ENCODE measurements at places on chromosomes 5 and 9.

DNA sequence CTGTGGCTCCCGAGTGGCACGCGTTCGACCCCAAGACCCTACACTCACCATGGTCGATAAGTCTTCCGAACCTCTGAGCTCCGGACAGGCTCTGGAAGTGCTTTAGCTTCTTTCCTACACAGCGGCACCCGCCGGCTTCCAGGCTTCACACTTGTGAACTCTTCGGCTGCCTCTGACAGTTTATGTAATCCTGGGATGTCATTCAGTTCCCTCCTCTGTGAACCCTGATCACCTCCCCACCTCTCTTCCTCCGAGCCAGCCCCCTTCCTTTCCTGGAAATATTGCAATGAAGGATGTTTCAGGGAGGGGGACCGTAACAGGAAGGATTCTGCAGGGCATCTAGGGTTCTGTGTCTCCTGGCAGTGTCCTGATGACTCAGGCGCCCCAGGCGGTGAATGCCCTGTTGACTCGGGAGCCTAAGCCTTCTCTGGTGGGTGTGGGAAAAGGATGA lies at the start of gene CD14:
Gene CD14, minus strand, starts transcription at position 155 of the 451 bp plus-strand sequence. Its CDS starts 104 bp downstream, at position 51.
- DNase-seq: no peak

- DNase-seq: no peak
Measured at GRCh38 chr9:31542384-31543055, 841.9 kb upstream of the ACO1 start.

GRCh38 chr5:143040622-143041021 lies 270.4 kb downstream of the ARHGAP26 start:
- no peak for DNase-seq

- no peak for DNase-seq
Measured at GRCh38 chr5:115480271-115480670, 64.3 kb downstream of the FEM1C start.

- no peak for DNase-seq
Measured at GRCh38 chr9:117957267-117957666, 253.1 kb downstream of the TLR4 start.

DNA sequence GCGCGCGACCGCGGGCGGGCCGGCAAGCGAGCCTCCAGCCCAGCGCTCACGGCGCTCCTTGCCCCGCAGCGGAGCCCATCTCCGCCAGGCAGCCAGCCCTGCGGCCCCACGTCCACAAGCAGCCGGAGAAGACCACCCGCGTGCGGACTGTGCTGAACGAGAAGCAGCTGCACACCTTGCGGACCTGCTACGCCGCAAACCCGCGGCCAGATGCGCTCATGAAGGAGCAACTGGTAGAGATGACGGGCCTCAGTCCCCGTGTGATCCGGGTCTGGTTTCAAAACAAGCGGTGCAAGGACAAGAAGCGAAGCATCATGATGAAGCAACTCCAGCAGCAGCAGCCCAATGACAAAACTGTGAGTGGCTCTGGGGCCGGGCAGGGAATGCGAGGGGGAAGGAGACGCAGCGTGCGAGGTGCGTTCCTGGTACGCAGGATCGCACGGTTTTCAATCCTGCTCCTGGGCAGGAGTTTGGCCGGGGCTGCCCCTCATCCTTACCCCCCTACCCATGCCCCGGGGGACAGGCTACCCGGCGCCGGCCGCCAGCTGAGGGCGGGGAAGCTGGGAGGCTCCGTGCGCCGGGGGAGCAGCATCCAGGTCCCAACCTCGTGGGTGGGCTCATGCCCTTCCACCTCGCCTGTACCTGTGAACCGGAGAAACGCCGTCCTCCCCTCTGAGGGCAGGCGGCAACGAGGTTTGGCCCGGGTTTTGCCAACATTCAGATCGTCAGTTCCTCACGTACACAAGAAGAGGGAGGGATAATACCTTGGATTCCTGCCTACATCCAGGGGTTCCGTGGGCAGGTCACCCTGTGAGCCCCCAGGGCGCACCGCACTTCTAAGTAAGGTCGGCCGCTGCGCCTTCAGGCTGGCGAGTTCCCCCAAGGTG lies 6.6 kb downstream of the ISL1 start:
- DNase-seq: no peak

DNA sequence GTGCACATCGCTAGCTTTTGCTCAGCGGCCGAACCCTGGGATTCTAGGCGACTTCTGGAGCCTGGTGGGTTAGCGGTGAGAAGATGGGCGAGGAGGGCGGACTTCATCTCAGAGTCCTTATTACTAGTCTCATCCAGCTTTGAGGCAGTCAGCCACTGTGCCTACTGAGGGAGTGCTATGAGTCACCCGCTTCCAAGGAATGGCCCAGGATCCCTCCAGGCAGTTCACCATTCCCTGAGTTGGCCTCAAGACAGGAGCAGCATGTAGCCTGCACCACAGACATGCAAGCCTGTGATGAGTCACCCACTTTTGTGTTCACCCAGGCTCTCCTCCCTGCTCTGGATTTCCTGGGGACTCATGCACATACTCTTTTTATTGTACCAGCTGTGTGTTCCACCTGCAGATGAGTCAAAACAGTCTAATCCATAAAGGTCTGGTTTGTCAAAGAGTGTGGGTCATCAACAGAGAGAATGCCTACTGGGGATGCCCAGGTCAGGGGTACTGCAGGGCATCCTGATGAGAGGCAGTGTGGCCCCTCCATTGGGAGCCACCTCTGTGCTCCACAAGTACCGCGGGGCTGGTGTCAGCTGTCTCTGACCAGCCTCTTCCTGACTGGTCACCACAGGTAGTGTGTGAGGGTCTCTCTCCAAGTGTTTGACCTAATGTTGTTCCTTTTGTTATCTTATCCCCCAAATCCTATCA lies 20.2 kb downstream of the SLC22A5 start:
- no peak for DNase-seq

DNA sequence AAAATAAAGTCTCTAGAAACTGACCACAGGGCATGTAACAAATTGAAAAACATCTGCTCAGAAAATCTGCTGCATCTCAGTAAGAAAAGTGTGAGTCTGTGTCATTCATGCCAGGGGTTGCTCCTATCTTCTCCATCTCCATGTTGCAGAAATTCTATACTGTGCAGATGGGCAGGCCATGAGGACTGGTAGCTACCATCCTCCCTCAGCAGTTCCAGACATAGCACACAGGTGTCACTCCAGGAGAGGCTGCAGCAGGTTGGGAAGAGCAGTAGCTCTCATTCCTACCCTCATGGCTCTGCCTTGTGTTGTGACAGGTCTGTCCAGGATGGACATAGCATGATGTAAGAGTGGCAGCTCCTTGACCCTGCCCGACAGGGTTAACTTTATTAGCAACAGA lies 173.4 kb downstream of the NDUFS4 start:
- no peak for DNase-seq

DNA sequence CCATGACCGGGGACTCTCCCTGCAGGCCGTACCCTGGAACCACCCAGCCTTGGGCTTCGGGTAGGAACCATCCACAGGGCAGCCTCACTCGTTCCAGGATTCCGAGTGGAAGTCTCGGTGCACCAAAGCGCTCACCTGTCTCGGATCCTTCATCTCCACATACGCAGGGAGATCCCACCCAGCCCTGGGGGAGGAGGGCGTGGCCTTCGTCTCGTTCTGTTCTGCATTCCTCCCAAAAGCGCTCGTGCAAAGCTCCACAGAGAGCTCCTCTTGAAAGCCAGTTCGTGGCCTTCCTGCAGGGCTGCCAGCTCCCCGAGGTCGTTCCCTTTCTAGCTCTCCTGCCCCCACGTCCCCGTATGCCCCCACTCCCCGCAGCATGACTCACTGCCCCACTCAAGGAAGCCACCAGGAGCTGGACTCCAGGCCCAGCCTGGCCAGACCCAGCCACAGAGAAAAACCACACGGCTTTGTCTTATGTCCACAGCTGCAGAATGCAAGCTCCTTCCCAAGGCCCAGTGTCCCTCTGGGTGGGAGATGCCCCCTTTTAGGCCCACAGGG lies 65.0 kb upstream of the SARDH start:
- no peak for DNase-seq

DNA sequence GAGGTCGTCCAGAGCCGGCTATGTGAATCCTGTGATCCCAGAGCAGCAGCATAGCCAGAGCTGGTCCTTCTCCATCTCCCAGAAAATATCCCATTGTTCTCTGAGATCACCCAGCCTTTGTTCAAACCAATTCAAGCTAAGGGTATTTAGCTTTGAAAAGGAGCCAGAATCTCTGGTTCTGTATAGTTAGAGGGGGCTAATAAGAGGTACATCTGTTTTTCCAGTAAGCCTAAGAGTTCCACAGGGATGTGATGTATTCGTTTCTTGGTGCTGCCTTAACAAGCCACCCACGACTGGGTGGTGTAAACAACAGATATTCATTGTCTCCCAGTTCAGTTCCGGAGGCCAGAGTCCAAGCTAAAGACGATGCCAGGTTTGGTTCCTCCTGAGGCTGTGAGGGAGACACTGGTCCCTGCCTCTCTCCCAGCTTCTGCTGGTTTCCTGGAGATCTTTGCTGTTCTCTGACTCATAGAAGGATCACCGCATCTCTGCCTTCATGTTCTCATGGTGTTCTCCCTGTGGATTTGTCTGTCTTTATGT lies 344.8 kb downstream of the MTRR start:
- no peak for DNase-seq

DNA sequence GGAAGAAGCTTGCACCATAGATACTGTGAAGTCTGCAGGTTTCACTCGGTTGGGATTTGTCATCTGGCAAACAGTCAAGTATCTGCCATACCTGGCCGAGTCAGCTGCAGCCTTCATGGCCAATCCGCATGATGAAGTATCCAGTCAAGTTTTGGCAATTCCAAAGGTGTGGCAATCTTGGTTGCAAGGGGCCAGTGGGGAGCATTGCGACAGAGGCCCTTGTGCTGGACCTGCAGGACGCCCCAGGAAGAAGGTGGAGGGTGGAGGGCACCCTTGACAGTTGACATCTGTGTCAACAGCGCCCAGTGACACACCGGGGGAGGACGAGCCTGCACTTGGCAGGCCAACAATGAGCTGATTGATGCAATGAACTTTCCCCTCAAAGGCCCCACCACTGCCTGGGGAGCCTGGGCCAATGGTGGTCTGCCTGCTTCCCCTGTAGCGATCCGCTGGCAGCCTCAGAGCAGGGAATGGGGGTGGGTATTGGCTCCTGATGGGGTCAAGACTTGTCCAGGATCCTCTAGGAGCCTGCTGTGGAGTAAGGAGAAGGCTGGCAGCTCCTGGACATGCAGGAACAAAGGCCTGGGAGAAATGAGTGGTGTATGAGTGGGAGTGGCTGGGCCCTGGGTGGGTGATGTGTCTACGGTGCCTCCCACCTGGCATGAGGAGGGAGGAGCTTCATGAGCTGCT lies 122.8 kb upstream of the PITX1 start:
- DNase-seq: no peak

DNA sequence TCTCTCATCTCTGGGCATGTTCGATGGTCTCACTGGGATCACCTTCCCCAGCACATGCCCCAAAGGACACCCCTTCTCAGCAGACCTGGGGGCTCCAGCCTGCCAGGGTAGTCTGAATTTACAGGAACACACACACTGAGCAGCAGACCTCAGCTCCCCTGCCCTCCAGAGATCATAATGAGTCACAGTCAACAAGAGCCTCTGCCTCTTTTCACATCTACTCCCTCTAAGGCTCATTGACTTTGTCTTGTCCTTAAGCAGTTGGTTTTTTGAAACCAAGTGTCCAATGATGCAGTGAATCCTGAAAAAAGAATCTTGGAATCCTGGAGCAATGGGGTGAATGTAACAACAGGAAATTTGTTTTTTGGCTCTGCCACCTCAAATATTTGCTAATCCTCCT lies 20.8 kb downstream of the GABBR2 start:
- no peak for DNase-seq

GRCh38 chr5:56684159-56684558 lies 131.2 kb upstream of the MAP3K1 start:
- no peak for DNase-seq

DNA sequence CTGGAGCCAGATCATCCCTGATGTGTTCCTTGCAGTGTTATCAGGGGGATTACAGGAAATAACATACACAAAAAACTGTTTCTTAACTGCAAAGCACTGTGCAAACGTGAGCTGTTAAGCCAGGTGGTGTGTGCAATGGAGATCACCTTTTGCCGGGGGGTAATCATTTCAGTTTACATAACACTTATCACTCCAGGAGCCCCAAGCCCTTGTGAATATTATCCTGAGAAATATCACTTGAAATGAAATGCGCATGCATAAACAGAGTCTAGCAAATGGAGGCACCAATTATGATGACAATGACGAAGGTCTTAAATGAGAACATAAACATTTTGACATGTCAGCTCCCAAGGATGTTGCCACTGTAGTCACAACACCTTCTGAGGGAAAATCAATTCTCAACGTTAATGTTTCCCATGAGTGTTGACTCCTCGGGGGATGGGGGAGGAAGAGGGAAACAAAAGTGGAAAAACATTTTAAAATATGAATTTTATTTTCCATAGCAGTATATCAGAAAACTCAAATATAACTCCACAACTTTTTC lies 54.5 kb upstream of the RAD23B start:
- DNase-seq: no peak

DNA sequence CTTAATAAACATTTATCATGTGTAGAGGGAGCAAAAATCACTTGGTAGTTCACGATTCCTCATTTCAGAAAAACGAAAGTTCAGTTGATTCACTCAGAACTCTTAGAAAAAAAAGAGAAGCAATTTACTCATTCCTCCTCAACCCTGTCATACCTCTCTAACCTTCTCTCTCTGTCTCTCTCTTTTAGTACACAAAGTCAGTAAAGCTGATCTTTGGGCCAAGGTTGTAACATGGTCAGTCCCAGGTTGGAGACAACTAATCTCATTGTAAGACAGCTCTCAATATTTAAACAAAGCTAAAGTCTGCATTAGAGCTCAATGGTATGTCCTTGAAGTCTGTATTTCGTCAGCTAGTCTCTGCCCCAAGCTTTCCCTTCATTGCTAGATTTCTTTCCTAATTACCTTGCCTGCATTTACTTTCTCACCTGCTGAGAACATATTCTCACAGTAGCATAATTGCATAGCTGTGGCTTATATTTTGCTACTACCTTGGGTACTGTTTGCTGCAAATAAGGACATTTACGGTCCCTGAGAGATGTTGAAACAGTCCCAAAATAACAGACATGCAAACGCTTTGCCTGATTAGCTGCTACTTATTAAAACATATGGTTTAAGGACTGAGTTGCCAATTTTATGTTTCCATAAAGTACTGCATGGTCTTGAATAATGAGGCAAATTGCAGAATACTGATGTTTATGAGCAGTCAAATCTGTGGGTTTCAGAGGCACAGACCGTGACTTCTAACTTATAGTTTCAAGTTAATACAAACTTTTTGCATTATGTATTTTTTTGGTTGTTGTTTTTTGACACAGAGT lies 138.3 kb downstream of the GPBP1 start:
- DNase-seq: no peak
